ENCODE measurements at places on chromosomes 7 and 10.

GRCh38 chr10:5373307-5373706 is 8.5 kb downstream of the UCN3 start:
- DNase-seq, result peak; percentile 33

- peak; percentile 93 for DNase-seq
Measured at GRCh38 chr7:151459726-151460473, 20.0 kb upstream of the CRYGN start.

- no peak for DNase-seq
Measured at GRCh38 chr7:13057462-13058200, 370.2 kb downstream of the ARL4A start.

DNA sequence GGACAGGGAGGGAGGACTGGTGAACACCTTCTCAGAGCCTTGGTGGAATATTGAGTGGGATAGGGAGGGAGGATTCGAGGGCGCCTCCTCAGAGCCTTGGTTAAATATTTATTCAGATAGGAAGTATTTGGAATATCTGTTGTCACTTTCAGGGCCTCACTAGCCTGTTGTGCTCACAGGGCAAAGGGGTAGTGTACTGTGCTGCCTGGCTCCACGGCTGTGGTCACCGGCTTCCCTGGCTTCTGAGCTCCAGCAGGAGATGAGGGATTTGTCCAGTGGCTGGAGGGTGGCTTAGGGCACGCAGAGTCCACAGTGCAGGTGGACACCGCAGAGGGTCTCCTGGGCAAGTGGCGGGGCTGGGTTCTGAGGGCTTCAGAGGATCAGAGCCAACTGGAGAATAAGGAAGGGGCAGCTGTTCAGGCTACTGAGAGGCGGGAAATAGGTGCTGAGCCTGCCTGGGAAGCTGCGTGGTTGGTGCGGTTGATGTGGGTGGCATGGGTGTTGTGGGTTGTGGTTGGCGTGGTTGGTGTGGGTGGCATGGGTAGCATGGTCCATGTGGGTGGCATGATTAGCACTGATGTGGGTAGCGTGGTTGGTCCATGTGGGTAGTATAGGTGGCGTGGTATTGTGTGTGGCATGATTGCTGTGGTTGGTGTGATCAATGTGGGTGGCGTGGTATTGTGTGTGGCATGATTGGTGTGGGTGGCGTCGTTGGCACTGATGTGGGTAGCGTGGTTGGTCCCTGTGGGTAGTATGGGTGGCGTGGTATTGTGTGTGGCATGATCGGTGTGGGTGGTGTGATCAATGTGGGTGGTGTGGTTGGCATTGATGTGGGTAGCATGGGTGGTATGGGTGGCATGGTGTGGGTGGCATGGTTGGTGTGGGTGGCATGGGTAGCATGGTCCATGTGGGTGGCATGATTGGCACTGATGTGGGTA is 16.7 kb downstream of the INPP5A start:
- no peak for DNase-seq

GRCh38 chr7:92116949-92117348 is 17.3 kb downstream of the CYP51A1 start:
- DNase-seq, result no peak

GRCh38 chr10:17905491-17905890 is 46.2 kb upstream of the SLC39A12 start:
- DNase-seq, result no peak

Measured in eye (tissue), 1 donor.